T-helper 9 cell (primary cell): ENCODE measurements at places on chromosomes 11 and 22.

DNA sequence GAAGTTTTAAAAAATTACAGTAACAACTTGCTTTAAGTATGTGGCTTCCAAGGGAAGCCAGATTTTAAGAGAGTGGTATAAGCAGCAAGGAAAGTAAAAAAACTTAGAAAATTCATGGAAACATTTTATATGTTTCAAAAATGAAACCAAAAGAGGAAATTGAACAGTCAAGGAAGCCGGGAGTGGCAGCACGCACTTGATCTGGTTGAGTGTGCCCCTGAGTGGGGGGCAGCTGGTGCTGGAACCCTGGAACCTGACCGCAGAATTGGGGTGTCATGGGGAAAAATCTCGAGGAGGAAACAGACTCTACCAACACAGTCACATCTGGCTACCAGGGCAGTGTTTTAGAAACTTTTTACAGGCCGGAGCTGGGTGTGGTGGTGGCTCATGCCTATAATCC, 14.0 kb downstream of the MICALL1 start:
- DNase-seq = no peak

- DNase-seq = no peak
Measured at GRCh38 chr11:48058064-48058463, 77.7 kb downstream of the PTPRJ start.

GRCh38 chr11:121615501-121615900, 162.7 kb upstream of the SORL1-AS1 start:
- DNase-seq = no peak

DNA sequence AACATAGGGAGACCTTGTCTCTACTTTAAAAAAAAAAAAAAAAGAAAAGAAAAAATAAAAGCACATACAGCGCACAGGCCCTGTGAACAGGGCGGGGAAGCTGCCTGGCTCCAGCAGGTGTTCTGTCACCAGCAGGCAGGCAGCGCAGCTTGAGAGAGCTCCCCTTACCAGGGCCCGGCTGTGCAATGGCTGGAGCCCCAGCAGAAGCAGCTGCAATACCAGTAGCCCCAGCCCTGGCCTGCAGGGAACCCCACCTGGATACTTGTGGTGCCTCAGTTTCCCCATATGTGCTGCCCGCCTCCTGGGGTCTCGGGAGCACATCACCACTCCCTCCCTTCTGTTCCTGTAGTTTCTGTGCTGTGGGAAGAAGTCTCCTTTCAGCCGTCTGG, 12.3 kb downstream of the TSPAN32 start:
- DNase-seq = no peak

DNA sequence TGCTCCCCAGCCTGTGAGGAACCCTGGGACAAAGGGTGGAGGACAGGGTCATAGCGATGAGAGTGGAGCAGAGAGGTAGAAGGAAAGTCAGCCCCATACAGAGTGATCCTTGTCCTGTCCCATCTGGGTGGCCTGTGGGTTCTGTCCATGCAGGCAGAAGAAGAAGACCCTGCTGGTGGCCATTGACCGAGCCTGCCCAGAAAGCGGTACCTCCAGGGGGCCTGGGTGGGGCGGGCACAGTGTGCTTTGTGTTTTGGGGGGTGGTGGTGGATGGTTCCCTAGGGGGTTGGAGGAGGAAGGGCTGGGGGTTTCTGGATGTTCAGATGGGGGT, 7.9 kb downstream of the SIDT2 start:
- no peak for DNase-seq

DNA sequence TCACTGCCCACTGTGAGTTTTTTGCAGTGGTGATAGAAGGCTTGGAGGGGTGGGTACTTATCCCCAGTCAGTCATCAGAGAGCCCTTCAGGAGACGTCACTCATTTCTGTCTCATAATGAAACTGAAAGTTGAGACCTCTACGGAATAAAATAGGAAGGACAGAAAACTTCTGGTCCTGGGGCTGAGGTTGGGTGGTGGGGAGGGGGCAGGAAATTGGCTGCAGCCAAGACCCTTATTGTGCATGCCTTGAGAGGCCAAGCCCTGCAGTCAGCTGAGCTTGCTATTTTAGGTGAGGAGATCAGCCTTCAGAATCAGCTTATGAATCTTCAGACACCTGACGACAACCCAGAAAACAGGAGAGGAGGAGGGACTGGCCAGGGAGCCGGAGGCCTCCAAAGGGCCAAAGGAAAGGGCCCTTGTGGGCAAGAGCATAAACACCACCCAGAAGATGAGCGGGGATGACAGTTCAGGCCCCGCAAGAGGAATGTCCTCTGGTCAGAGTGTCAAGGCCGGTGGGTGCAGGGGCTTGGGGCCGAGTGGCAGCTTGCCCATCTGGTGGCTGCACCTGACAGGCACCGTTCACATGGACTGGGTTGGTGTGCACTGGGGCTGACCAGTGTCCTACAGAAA, 17.9 kb upstream of the ADA2 start:
- no peak for DNase-seq
